ENCODE measurements at places on chromosomes 1 and 21.

DNA sequence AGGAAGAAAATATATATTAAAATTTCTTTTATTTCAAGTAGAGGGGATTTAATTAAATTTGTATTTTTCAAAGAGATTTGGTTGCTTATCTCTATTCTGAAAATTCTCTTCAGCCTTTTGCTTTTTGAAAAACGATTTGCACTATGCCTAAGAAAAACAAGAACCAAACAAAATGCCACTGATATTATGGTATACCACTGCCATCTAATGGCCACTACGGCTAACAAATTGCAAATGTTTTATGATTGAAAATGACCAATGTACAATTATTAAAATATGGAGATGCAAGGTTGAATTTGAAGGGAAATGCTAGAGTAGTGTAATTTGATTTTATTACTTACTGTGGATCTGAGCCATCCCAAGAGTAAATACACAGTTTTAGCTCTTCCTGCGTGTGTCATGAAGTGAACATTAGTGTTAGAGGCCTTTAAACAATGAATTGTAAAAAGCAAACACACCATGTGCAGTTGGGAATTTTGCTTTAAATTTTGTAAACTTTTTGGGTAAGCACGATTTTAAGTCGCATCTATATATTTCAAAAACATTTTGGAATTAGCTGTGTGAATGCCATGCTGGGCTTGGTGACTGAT is 137.4 kb upstream of the USP25 start:
- DNase-seq: no peak

GRCh38 chr1:11997081-11997850 is 17.0 kb downstream of the MFN2 start:
- no peak for DNase-seq

DNA sequence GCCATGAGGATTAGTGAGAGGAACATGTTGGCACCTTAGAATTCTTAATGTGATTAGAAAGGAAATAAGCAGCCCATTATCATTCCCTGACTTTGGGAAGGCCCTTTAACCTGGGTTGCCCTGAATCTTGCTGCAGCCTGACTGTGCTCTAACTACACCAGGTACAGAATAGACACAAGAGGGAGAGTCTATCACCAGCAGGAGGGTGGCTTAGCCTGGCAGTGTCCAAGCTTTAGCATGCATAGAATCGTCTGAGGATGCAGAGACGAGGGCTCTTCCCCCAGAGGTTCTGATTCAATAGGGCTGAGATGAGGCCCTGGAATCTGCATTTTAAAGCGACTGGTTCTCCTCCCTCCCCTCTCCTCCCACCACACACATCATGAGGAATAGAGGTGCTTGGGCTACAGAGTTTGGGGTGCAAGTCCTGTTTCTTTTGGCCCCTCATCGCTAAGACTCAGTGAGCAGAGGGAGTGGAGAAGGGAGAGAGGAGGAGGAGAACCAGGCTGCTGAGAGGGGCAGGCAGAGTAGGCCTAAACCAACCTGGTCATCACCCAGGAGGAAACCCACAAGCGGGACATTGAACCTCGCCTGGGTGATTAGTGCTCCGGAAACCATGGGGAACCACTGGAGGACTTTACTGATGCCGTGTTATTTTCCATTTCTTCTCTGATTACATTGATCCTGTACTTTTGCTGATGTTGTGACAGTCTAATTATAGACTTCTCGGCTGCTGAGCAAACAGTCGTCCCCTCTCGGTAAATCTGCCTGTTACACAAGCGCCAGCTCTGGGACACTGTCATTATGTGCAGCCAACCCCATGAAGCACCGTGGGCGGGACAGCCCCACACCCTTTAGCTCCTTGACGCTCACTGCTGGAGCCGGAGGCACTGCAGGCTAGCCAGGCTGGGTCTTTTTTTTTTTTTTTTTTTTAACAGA is 6.3 kb upstream of the TENT5C start:
- DNase-seq: no peak

GRCh38 chr1:76607717-76608116 is 259.6 kb upstream of the ST6GALNAC5 start:
- DNase-seq: no peak

DNA sequence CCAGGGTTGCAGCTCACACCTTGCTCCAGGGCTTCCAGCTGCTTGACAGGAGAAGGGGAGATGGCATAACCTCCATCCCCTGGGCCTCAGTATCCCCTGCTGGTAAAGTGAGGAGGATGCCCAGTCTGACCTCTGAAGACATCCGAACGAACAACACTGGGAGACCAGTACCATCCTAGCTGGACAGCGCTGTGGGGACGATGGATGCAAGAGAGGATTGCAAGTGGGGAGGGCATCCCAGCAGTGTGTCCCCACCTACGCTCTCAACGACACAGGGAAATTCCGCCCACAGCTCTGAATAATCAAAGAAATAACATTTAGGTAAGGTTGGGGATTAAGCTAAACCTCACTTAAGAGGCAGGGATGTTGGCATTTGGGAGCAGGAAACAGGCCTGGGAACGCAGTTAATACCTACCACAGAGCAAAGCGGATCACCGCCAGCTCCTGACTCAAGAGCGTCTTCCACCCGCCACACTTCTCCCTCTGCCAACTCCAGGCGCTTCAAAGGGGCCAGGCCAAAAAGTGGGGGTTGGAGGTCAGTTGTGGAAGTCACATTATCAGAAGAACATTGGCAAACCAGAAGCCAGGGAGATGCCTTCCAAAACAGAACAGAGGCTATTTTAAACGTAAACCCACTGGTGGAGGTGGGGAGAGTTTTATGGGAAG is 47.6 kb downstream of the SSBP3 start:
- DNase-seq: no peak

DNA sequence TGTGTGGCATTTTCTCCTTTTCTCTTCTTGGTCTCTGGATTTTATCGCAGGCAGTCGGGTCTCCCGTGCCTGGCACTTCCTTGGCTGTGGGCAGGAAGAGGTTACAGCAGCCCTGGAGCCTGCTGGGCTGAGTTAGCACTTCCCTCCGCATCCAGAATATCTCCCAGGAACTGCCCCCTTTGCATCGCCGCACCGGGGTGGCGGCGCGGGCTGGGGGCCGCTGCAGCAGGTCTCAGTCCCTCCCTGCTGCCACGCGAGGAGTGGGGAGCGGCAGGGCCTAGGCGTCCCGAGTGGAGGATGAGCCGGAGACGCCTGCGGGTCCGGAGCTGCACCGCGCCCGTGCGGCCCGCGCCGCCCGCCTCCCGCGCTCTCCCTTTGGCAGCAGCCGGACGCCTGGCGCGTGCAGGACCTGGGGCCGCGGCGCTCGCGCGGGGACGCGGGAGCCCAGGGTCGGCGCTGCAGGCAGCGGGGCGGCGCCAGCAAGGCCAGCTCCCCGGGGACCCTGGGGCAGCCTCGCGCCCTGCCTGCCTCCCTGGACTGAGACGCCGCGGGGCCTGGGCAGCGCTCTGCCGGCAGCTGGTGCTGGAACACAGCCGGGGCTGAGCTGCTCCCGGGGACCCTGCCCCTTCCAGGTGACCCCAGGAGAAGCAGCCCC is 192.8 kb downstream of the PRDM2 start:
- no peak for DNase-seq

DNA sequence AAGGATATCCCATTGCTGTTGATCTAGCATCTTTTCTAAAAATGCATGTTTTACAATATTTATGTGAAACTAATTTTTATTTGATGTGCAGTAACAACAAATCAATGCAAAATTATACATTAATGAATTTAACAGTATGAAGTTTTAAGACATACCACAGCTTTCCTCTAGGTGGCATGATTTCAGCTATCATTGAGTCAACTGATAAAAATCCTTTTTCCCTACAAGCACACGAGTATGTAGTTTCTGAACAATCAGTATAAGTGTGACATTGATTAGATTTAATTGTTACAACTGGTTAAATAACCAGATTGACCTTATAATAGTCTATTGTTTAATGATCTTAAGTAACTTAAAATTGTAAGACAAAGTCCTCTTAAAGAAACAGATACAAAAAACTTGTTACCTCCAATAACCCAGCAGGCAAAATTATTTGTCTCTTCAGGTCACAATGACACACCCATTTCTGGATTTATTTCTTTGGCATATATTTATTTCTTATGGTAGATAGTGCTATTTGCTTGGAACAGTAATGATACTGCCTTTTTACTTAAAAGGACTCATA is 5.8 kb upstream of the TGFB2 start:
- no peak for DNase-seq
